Ascending aorta (tissue), 2 donors: ENCODE measurements at places on chromosomes 16 and 17.

GRCh38 chr17:81117672-81118198 is 47.6 kb upstream of the PVALEF start:
- no peak for DNase-seq
- H3K27ac ChIP-seq, result no peak overlapping the region
- no peaks in the 10 kb centered on the region for H3K36me3 ChIP-seq
- H3K27me3 ChIP-seq, result no peaks in the 10 kb centered on the region
- H3K4me1 ChIP-seq, result no peaks in the 10 kb centered on the region

GRCh38 chr17:82120148-82120547 is 22.1 kb upstream of the FASN start:
- DNase-seq, result no peak
- no peaks in the 10 kb centered on the region for H3K4me1 ChIP-seq
- H3K4me3 ChIP-seq, result no peak overlapping the region
- H3K27ac ChIP-seq, result no peak overlapping the region
- no peaks in the 10 kb centered on the region for H3K36me3 ChIP-seq

- H3K4me1 ChIP-seq, result no peaks in the 10 kb centered on the region
- H3K27ac ChIP-seq, result no peak overlapping the region
- DNase-seq, result no peak
- no peaks in the 10 kb centered on the region for H3K36me3 ChIP-seq
These were observed 144.4 kb downstream of the GAS7 start for GRCh38 chr17:10053782-10054540.

- H3K4me3 ChIP-seq, result no peak overlapping the region
- H3K36me3 ChIP-seq, result no peaks in the 10 kb centered on the region
- no peak overlapping the region for H3K27ac ChIP-seq
- peaks cover 5% of the 10 kb centered on the region for H3K4me1 ChIP-seq
- DNase-seq, result no peak
These were observed 38.8 kb upstream of the MEAK7 start for GRCh38 chr16:84543253-84543652.

DNA sequence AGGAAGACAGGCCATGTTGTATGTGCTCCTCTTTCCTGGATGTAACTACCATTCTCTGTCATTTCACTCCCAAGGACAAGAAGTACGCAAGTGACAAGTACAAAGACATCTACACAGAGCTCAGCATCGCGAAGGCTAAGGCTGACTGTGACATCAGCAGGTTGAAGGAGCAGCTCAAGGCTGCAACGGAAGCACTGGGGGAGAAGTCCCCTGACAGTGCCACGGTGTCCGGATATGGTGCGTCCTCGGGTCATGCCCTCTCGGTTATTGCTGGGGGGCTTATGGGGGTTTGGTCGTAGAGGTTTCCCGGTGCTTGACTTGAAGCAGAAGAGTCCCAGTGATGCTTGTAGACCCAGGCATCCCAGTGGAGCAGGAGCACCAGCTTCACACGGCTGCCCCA is 29.0 kb downstream of the PLD6 start:
- peaks cover 9% of the 10 kb centered on the region for H3K4me1 ChIP-seq
- no peak overlapping the region for H3K4me3 ChIP-seq
- DNase-seq, result no peak
- no peak overlapping the region for H3K27ac ChIP-seq
- H3K27me3 ChIP-seq, result no peaks in the 10 kb centered on the region

DNA sequence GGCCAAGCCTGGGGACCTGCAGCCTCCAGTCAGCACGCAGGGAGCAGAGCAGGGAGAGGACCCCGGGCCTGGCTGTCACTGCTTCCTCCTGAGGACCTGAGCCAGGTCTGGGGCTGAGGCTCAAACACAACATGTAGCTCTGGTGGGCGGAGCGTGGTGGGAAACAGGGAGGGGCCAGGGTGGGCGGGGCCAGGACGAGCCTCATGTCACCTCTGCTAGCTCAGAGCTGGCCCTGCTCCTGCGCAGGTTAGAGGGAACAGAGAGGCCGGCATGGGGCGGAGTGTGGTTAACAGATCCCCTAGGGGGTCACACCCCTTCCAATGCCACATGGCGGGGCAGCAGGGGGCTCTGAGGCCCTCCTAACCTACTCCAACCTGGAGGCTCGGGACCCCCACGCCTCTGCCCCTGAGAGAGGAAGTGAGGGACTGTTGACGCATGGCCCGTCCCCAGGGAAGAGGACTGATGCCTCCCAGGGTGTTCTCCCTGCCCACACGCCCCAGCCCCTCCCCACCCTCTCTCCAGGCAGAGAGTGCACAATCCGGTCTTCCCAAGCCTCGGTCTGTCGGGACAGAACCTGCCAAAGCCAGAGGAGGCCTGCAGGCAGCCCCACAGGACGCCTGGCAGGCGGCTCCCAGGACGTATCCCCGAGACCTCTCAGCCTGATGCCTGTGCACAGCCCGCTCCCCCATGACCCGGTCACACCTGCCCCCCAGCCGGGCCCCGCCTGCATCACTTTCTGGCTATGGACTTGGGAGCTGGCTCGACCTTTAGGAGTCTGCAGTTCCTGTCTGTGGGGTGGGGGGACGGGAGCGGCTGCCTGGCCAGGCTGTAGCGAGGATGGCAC is 15.2 kb downstream of the PIEZO1 start:
- no peak overlapping the region for H3K27ac ChIP-seq
- peaks cover 39% of the 10 kb centered on the region for H3K4me1 ChIP-seq
- H3K36me3 ChIP-seq, result no peaks in the 10 kb centered on the region
- no peaks in the 10 kb centered on the region for H3K27me3 ChIP-seq

GRCh38 chr17:2374549-2375285 is 26.1 kb downstream of the MNT start:
- H3K4me1 ChIP-seq, result no peaks in the 10 kb centered on the region
- no peaks in the 10 kb centered on the region for H3K27me3 ChIP-seq
- no peak overlapping the region for H3K27ac ChIP-seq
- no peak overlapping the region for H3K4me3 ChIP-seq
- DNase-seq, result no peak

DNA sequence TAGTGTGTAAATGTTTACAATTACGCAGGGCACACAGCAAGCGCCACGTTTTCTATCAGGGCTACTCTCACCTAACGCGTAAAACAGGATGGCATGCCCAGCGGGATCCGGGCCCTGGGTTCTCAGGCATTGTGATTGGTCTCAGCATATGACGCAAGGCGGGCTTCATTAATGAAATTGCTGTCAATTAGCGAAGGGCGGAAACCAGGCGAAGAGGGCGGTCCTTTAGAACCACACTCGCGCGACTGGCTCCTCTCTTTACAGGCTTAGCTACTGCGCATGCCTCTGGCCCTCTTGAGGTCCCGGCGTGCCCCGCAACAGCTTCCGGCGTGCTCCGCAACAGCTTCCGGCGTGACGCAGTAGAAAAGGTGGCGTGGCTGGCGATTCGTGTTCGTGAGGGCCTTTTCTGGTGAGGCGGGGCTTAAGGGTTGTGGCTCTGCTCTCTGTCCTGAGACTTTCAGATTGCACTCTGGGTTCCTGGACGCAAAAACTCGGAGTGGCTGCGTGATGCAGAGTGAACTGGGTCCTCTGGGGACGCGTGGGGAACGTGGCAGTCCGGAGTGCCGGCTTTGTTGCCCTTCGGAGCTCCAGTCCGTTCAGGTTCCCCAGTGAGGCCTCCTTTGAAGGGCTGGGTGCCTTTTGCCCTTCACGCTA is 9.2 kb downstream of the OR2C1 start:
- DNase-seq, result peak; percentile 81
- peak overlapping the region; percentile 76 for H3K27ac ChIP-seq
- H3K36me3 ChIP-seq, result no peaks in the 10 kb centered on the region
- no peaks in the 10 kb centered on the region for H3K27me3 ChIP-seq
- peak overlapping the region; percentile 61 for H3K4me3 ChIP-seq

- no peaks in the 10 kb centered on the region for H3K27me3 ChIP-seq
- H3K36me3 ChIP-seq, result no peaks in the 10 kb centered on the region
- peak overlapping the region; percentile 93 for H3K4me3 ChIP-seq
- no peak for DNase-seq
- H3K4me1 ChIP-seq, result no peaks in the 10 kb centered on the region
- peak overlapping the region; percentile 87 for H3K27ac ChIP-seq
These were observed 584 bp upstream of the STAT5B start for GRCh38 chr17:42276609-42277341.

DNA sequence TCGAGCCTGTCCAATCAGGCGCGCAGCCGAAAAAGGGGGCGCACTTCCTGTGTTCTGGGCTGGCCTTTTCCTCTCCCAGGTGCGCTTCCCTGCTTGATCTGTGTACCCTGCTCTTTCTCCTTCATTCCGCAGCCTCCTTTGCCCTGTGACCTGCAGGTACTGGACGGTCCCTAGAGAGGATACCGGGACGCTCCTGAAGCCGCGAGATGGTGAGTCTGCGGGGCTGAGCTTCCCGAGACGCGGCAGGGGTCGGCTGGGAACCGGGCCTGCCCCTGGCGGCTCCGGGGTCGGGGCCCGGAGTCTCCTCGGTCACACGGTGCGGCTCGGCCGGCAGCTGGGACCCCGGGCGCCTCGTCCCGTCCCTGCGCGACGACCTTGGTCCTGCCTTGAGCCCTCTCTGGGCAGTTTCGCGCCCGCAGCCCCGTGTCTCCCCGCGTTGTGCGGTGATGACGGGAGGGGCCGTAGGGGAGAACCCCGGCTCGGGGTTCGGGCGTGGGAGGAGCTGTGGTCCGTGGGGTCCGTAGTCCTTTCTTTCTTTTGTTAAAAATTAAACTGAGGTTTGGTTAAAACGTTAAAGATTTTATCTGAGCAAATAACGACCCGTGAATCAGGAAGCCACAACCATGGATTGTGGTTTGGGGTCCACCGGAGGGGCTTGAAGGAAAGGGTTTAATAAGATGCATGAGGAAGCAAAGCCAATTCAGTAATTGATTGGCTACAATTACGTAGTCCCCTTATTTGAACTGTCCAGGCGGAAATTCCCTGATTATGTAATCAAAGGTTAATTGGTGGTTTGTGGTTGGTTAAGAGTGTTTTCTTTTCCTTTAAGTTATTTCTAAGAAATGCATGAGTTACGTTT is 172.8 kb upstream of the ZNF267 start:
- DNase-seq, result peak; percentile 44
- peak overlapping the region; percentile 79 for H3K4me3 ChIP-seq
- no peak overlapping the region for H3K27ac ChIP-seq
- H3K27me3 ChIP-seq, result no peaks in the 10 kb centered on the region

GRCh38 chr16:85524365-85524629 is 88.8 kb upstream of the GSE1 start:
- H3K4me1 ChIP-seq, result peaks cover 32% of the 10 kb centered on the region
- DNase-seq, result no peak
- no peak overlapping the region for H3K4me3 ChIP-seq
- H3K27ac ChIP-seq, result peak overlapping the region; percentile 31
- H3K27me3 ChIP-seq, result no peaks in the 10 kb centered on the region
- no peaks in the 10 kb centered on the region for H3K36me3 ChIP-seq

DNA sequence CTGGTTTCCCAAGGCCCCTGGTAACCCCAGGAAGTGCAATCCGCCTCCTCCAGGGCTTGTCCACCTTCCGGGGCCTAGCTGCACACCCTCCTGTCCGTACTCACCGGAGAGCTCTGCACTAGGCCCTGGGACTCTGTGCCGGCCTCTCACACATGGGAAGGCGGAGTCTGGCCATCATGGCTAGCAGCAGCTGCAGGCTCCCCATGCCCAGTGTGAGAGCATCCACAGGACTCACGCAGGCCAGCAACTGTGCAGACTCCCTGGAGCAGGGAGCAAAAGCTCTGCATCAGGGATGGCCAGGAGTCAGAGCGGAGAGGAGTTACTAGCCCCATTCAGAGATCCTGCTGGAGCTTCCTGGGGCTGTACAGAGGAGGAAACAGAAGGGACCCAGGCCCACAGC is 20.2 kb downstream of the FOXN1 start:
- DNase-seq, result no peak
- H3K27me3 ChIP-seq, result no peaks in the 10 kb centered on the region
- H3K4me3 ChIP-seq, result no peak overlapping the region
- no peaks in the 10 kb centered on the region for H3K36me3 ChIP-seq

GRCh38 chr17:77887464-77888241 is 70.8 kb upstream of the TNRC6C start:
- H3K27me3 ChIP-seq, result no peaks in the 10 kb centered on the region
- no peaks in the 10 kb centered on the region for H3K4me1 ChIP-seq
- H3K4me3 ChIP-seq, result peak overlapping the region; percentile 68
- peak; percentile 97 for DNase-seq
